Hypothalamus (tissue), 51 donors: ENCODE measurements at places on chromosomes 12 and 14.

GRCh38 chr12:103832048-103832997 is 8.7 kb downstream of the NT5DC3 start:
- DNase-seq = no peak

GRCh38 chr14:101491841-101492240 is 69.5 kb upstream of the DIO3 start:
- DNase-seq = no peak

- DNase-seq = no peak
These were observed 131.1 kb upstream of the FBXO33 start for GRCh38 chr14:39563361-39563760.

DNA sequence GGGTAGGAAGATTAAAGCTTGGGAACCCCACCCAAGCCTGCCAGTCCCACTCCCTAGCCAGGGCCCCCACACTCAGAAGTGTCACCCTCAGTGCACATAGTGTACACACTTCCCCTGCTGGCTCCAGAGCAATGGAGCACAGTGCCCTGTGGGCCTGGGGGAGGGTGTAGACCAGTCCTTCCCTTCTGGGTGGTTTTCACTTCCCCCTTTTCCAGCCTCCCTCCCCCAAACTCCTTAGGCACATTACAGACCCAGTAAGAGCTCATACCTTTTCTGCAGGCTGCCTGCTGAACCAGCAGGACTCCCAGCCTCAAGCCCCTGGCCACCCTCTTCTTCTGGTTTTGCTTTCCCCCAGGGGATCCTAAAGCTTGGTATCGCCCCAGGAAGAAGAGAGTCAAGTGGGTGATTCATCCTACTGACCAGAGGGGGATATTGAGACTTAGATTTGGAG is at the start of gene ZNF385A:
Gene ZNF385A (minus strand): TSS at position 143 of the 451 bp plus-strand sequence. CDS start 219 bp downstream, outside the sequence.
- DNase-seq = no peak

GRCh38 chr14:77066578-77067172 is 31.4 kb upstream of the CIPC start:
- DNase-seq = no peak

DNA sequence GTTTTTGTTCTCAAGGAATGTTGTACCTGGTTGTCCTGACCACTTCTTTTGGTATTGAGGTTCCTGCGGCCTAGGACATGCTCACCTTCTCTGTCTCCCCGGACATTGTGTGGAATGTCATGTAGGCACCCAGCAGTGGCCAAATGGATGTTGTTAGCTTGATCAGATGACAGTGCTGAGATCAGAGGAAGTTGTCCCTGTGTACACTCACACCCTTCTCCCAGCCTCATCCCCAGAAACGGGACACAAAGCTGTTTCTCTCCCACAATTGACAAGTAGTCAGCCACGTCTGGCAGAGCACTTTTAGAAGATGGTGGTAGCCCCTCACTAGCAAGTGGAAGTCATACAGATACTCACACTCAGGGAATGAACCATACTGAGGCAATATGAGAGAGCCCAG is 3.0 kb downstream of the PLEKHH1 start:
- DNase-seq = no peak

- no peak for DNase-seq
These were observed 112.3 kb downstream of the TTC6 start for GRCh38 chr14:37707716-37708115.

- no peak for DNase-seq
These were observed 219.3 kb downstream of the RMST start for GRCh38 chr12:97681612-97682504.

GRCh38 chr12:57152639-57153038 is 5.2 kb upstream of the LRP1-AS start:
- no peak for DNase-seq

DNA sequence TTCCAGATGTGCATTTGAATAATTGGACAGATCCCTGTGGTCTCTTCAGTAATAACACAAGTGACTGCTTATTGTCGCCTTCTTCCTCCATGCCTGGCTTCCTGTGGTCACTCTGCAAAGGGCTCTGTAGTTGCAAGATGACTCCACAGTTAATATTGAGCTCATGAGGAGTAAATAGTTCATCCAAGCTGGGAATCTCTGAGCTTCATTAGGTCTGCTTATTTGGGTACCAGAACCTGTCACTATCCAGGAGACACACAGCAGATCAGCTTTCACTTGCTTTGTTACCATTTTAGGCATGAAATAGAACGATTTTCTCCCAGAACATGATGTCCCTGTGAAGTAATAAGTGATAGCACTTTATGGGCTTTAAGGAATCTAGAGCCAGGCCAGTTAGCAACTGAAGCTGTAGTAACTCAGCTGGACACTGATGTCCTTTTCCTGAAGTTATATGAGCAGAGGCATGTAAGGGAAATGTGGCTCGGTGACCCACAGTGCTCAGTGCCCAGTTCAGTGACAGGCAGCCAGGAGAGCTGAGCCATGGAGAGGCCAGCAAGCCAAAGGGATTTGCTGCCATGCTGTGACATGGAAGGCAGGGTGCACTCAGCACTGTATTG is 50.1 kb downstream of the CRADD start:
- DNase-seq = no peak

- DNase-seq = no peak
These were observed 407.7 kb upstream of the OR4E1 start for GRCh38 chr14:22081337-22081736.

- DNase-seq = no peak
These were observed 366.0 kb downstream of the ZFP36L1 start for GRCh38 chr14:68426661-68427549.

GRCh38 chr14:24132061-24132685 is 1.7 kb downstream of the FITM1 start:
- DNase-seq = no peak

GRCh38 chr12:74317741-74318140 is 219.9 kb upstream of the ATXN7L3B start:
- DNase-seq = no peak

DNA sequence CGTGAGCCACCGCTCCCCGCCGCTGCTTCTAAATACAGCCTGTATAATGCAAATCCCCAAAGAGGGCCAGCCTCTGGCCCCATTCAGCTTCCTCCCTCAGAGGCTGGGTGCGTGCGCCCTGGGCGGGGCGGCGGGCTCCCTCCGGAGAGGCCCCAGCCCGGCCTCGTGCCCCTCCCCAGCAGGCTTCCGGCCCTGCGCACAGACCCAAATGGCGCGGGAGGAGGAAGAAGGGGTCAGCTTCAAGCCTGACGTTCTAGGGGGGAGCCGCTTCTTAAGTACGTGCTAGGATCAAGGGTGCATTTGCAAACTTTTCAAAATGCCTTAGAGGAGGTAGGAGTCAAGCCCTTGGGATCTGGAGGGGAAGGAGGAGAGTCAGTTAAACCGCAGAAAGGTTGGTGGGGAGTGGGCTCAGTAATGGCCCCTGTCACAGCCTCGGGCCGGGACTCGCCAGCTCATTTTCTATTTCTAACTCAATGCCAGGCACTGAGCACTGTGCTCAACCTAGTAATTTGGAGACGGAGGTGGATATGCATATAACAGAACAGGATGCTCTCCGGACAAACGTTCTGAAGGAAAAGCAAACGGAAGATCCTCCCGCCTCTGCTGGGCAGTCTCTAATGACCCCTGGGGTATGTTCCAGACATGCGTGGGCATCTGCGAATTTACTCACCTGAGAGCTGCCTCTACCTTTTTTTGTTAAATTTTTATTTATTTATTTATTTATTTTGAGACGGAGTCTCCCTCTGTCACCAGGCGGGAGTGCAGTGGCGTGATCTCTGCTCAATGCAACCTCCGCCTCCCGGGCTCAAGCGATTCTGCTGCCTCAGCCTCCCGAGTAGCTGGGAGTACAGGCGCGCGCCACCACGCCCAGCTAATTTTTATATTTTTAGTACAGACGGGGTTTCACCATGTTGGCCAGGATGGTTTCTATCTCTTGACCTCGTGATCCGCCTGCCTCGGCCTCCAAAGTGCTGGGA is 32.3 kb downstream of the NINJ2 start:
- DNase-seq = no peak

DNA sequence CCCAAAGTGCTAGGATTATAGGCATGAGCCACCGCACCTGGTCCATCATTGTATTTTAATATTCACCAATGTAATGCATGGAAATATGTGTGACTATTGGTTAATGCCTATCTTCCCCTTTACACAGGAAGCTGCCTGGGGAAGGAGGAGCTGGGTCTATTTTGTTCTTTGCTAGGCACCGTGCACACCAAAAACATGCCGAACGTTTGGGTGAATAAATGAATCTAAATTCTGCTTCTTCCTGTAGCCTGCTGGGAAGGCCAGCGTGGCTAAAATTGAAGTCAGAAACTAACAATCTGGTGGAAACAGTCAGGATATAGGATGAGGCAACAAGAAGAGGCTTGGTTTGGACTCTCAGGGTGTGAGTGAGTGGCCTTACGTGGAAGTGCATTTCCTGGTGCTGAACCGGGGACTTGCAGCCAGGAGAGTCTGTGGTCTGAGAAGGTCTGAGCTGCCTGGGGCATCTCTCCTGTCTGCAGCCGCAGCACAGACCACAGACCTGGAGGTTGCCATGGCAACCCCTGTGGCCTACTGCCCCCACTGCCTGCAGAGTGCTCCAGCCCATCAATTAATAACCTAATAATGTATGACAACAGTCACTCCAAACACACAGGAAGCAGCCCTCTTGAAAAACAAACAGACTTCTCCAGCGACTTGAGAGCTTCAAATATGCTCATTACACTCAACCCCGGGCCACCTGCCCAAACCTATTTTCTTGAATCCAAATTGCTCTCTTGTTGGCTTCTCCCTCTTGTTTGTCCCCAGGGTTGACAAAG is 5.5 kb upstream of the GPR68 start:
- DNase-seq = no peak

- no peak for DNase-seq
These were observed 68.5 kb downstream of the PKP2 start for GRCh38 chr12:32828120-32828519.

GRCh38 chr12:51901121-51901817 is 6.0 kb upstream of the ACVRL1 start:
- DNase-seq = no peak

GRCh38 chr12:22447223-22447622 is 97.1 kb downstream of the C2CD5 start:
- no peak for DNase-seq

- DNase-seq = no peak
These were observed 410.7 kb downstream of the TMEM117 start for GRCh38 chr12:44246482-44247105.

DNA sequence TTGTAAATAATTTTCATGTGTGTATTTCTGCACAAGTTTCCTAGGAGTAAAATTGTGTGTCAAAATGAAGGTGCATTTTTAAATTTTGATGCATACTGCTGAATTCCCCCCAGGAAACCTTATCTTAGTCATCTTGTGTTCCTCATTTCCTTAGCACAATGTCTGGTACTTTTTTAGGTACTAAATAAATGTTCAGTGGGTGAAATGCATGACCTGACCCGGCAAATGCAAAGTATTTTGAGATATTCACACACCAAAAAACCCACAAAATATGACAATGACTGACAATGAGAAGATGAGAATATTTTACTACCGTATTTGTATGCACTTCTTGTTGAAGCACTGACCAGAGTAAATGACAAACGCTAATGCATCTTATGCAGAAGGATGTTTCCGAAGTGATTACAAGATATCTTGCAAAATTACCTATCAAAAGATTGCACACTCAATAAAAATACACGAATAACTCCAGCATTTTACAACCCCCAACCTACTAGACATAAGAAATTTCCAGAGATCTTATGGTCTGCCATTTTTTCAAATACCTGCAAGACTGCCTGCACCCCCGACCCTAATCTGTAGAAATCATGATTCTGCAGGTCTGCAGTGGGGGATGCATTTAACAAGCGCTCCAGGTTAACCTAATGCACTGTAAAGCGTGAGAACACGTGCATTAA is 895 bp upstream of the PRKAB1 start:
- no peak for DNase-seq

GRCh38 chr12:54959291-54960018 is 25.1 kb downstream of the TESPA1 start:
- no peak for DNase-seq

DNA sequence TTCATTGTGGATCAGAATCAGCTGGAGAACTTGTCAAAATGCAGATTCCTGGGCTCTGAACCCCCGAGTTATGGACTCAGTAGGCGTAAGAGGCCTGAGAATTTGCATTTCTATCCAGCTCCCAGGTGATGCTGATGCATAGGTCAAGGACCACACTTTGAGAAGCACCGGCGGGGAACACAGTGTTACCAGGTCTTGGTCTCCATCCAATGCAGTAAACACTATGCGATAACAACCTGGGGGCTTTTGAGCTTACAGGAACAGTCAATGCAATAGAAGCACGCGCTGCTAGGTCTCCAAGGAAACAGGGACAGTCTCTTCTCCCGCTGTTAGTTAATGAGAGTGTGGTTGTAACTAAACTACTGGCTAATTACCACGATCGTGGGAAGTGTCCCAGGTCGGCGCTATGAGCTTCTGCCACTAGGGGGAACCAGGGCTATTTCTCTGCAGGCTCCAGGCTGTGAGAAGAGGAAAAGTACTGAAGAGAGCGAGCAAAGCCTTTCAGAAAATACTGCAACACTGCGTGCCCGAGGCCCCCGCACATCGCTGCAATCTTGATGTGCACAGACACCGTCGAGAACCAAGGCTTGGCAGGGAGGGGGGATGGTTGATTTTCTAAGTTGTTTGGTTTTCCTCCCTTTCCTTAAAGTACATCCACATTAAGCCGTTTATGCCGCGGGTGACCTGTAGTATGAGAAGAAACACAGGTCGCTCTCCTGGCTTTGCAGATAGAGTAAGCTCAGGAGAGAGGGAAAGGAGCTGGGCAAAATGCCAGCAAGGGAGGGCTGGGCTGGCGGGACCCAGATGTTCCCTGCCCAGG is 52.0 kb upstream of the KCNA1 start:
- peak; percentile 63 for DNase-seq

DNA sequence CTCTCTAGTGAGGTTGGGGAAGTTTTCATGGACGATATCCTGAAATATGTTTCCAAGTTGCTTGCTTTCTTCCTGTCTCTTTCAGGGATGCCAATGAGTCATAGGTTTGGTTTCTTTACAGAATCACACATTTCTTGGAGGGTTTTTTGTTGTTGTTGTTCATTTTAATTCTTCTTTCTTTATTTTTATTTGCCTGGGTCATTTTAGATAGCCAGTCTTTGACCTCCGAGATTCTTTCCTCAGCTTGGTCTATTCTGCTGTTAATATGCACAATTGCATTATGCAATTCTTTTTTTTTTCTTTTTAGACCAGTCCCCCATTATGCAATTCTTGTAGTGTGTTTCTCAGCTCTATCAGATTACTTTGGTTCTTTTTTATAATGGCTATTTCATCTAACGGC is 338.9 kb downstream of the AEBP2 start:
- no peak for DNase-seq

DNA sequence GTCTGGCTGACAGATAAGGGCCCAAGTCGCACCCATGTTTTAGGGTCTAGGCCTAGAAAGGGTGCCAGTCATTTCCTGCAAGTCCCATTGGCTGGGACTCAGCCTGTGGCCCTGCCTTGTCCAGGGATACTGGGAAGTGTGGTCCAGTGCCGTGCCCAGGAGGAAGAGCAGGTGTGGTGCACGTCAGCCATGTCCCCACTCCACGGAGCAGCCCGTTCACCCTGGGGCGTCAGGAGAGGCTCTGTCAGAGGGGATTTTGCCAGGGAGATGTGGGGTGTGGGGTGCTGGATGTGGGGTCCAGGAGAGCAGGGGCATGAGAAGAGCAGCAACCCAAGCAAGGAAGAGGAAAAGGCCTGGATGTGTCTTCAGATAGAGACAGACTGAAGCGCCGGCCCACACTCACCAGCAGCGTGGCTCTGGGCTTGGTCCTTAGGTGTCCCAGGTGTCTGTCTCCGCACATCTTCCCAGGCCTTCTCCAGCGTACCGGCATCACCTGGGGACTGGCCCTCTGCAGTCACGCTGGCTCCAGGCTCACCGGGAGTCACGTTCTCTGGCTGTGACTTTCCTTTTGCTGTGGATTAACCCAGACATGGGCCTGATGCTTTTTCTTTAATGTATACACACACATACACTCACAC is 138.2 kb downstream of the CACNA1C start:
- DNase-seq = no peak
